Ammon's horn (tissue), 1 donor: ENCODE measurements at places on chromosomes 2 and 18.

DNA sequence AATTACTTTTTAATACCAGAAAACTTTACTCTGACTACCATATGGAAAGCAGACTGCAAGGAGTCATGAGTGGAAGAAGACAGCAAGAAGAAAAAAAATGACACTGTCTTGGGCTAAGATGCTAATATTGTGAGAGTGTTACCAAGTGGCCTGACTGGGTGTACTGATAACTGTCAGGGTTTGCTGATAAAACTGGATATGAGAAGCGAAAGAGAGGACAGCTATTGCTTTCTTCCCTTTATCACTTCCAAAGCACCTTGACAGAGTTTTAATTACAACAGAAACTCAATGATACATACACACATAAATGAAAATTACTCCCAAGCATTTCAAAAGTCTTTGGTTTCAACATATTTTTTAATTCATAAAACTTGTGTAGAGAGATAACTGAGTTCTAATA is 368.5 kb downstream of the ZEB2 start:
- no peak for DNase-seq

DNA sequence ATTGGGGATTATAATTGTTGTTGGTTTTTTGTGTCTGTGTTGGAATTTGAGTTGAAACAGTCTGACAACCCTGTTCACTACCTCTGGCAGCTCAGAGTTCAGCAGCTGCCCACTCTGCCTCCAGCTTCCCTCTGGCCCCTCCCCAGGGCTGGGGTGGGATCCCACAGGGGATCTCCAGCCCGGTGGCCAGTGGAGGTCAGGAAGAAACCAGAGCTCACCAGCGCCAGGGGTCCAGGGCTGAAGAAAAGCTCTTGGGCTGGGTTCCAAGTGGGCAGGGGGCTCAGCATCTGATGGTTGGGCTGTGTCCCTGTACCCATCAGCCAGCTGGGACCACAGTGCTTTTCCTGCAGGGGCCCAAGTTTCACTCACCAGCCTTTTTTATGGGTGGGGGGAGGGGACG is 16.5 kb upstream of the NCL start:
- no peak for DNase-seq

DNA sequence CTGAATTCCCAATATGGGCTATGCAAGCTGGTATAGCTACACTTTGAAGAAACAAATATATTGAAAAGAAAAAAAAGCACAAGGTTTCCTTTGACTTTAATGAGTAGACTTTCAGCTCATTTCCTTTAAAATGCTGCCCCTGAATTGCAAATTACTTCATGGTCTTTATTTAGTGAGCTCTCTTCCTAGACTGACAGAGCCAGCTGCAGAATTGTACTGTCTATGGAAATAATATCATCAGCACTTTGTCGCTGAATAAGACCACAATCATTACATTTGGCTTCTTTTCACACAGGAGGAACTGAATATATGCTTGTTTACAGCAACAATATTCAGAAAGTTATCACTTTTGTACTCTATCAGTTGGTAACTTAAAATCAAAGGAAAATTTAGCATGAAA is 41.7 kb downstream of the ARL5A start:
- DNase-seq: no peak

- DNase-seq: peak; percentile 86
These were observed 19.1 kb upstream of the SLC20A1 start for GRCh38 chr2:112626604-112627059.

GRCh38 chr2:55384786-55385185 is 34.9 kb downstream of the CCDC88A start:
- DNase-seq: no peak

DNA sequence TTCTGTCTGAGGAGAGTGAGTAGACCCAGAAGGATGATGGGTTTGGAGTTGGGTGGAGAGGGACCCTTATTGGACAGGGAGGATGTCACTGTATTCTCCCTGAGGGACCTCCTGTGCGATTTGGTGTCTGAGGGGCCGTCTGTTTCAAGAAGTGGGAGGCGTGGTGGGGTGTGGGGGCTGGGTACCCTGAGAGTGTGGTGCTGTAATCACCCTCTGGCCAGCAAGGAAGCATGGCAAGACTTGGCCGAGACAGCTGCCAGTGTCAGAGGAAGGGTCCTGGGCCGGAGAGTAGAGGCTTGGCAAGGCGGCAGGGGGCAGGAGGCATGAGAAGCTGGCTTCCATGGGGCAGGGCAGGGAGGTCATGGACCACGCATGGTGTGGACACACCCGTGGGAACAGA is 43.1 kb downstream of the CTIF start:
- DNase-seq: no peak

GRCh38 chr18:62904396-62905285 is 189.3 kb downstream of the PHLPP1 start:
- DNase-seq: peak; percentile 29

DNA sequence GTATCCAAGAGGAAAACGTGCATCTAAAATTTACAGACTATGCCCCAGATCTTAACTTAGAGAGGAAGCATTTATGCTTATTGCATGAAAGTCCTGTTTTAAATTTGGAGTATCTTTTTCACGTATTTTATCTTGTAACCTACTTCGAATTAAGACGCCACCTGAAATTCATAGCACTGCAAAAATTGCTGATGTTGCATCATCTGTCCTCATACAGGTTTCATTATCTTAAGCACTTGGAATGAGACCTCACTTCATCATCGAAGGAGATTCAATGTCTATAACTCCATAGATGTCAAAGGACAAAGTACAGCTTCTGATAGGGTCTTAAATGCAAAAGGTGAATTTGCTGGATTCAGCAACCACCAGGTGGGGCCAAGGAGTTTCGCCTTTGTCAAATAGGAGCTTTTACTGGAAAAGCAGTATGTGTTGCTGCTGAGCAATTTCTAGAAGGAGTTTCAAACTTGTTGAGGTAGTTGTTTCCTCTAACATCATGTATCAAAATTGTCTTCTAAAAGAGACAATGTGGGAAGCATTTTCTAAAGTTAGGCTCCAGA is 106.4 kb upstream of the CCDC85A start:
- DNase-seq: no peak

- no peak for DNase-seq
These were observed 40.6 kb downstream of the TRABD2A start for GRCh38 chr2:84840306-84840705.

GRCh38 chr2:171289316-171289715 is 128.6 kb upstream of the TLK1 start:
- DNase-seq: no peak

- DNase-seq: peak; percentile 76
These were observed 488.6 kb upstream of the SMIM21 start for GRCh38 chr18:75915941-75916623.

GRCh38 chr2:185807351-185807750 is 68.7 kb downstream of the FSIP2 start:
- no peak for DNase-seq

- DNase-seq: no peak
These were observed 205.9 kb downstream of the ACKR3 start for GRCh38 chr2:236775511-236775910.

DNA sequence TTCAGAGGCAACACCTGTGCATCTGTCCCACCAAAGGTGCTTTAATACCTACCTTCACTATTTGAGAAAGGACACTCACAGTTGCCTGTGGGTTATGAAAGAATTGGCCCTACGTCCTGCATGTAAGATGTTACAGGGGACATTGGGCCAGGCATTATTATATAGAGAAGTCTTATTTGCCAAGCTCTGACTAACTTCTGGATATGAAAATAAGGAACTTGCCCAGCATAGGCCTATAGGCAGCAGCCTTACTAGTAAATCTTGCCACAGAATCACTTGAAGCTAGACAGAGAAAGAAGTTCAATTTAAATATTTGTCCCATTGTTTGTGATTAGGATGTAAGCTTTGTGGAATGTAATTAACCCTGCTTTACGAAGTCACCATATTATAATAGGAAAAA is 41.7 kb downstream of the NLRC4 start:
- DNase-seq: no peak

DNA sequence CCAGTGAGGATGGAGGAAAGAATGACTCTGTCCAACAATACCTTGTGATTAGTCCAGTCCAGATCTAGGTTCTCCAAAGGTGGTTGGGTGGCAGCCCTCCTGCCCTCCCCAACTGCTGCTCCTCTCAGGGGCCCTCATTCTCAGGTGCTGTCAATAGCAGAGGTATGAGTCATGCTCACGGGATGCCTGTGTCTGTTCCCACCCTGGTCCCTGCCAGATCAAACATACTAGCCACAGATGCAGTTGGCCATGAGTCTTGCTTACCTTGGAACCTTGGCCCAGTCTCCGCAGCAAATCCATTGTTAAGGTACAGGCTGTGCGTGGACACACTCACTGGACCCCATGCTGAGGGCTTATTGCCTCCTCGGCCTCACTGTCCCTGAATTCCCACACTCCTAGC is 24.9 kb upstream of the RPIA start:
- DNase-seq: no peak

GRCh38 chr2:70785137-70785911 is 5.1 kb downstream of the FIGLA start:
- peak; percentile 88 for DNase-seq

DNA sequence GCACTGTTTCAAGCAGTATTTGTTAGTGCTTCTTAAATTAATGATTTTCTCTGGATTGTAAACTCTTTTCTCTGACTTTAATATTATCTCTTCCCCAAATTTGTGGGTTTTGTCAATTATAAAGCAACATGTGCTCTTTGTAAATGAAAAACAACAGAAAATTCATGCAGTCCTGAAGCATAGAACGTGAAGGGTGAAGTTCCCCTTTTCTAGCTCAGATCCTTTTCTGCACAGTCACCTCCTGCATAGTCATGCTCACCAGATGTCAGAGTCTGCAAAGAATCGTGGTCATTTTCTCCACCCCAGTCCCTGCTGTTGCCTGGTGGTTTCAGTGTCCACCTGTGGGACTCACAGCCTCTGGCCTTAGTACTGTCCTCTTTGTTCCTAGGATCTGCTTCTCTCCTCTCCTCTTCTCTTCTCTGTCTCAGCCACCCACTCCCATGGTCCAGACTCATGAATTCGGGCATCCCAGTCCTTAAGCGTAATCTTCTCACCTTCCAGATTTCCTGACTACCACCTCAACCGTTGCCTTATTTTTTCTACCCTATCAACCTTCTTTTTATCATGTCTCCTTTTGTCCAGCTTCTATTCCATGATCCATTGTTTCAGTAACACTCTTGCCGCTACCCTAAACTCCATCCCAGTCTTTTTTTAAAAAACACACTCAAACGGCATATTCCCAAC is 229.1 kb downstream of the RTP5 start:
- DNase-seq: no peak

DNA sequence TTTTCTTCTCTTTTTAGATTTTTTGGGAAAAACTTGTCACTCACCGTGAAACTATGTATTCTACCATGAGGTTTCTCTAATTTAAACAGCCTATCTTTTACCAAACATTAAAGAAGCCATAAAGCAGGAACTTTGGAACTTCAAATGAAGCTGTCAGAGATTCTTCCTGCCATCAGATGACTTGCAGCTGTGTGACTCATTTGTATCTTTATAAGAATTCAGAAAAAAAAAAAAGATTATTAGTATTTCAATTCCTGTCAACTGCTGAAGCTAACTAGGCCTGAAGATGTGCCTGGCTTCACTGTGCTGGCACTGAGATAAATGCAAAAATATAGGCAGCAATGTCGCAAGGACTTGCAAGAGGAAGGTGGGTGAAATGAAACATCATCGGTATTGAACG is 1399.1 kb upstream of the PIK3C3 start:
- DNase-seq: no peak

DNA sequence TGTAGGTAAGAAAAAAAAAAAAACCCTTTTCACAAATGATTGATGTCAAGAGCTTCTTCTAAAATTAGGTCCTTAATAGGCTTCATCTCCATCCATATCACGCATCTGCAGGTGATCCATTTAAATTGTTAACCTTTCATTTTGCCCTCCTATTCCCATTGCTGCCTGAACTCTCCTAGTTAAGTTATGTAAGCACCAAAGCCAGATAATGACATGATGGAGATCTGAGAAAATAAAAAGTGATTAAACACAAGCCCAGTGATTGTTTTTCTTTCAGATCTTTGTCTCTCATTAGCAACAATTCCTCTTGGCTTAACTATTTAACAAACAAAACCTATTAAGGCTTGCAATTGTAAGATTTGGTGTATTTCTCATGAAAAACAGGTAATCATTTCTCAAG is 20.0 kb downstream of the LANCL1 start:
- DNase-seq: no peak

DNA sequence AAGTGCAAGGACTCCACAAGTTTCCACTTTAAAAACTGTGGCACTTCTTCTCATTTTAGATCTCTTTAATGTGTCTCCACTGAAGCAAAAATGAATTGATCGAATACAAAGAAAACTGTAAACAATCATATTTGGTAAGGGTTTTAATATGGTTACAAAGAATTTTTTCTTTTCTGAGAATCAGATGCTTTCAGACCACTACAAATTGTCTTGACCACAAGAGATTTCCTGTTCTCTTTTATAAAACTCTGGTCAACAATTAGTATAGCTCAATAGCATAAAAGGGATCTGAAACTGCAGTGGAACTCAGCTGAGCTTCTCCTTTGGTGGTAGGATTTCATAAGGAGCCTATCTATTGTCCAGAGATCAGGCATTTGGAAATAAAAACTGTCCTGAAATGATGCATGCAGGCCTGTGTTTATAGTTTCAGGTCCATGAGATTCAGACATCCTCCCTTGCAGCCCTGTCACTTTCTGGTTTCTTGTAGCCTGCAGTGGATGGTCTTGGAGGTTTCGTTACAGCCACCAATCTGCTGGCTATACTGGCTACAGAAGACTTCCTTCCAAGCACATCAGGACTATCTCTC is 120.0 kb downstream of the DOCK10 start:
- peak; percentile 51 for DNase-seq

DNA sequence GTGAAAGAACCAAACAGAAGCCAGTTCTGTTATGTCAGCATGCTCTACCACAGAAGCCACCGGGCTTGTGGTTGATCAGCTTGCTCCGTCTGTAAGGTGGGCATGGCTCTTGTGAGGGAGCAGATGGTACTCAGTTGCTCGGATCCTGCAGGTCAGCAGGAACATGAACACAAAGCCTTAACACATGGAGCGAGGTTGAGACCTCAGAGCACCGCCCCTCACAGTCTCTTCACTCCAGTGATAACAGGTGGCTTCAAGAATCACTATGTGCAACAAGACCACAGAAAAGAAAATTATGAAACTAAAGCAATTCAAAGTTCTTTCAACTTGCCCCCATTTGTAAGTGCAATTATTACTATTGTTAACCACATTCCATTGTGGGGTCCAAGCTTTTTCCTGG is 72.1 kb downstream of the OSBPL6 start:
- DNase-seq: no peak
